ENCODE measurements at places on chromosomes 12 and 14.

- DNase-seq: peak; percentile 39
Observed at GRCh38 chr12:66352197-66352596, 49.9 kb downstream of the HELB start.

DNA sequence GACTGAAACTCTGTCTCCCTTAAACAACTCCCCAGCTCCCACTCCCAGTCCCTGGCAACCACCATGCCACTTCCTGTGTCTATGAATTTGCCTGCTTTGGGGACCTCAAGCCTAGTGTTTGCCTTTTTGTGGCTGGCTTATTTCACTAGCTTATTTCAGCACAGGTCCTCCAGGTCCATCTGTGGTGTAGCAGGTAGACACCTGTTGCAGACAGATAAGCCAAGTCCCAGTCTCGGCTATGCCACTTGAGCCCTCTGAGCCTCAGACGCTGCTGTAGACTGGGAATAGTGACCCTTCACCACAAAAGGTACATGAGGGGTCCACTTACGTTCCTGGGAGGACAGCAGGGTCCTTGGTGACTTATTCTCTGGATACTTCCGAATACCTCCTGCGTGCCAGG lies 24.4 kb upstream of the KLC1 start:
- no peak for DNase-seq

DNA sequence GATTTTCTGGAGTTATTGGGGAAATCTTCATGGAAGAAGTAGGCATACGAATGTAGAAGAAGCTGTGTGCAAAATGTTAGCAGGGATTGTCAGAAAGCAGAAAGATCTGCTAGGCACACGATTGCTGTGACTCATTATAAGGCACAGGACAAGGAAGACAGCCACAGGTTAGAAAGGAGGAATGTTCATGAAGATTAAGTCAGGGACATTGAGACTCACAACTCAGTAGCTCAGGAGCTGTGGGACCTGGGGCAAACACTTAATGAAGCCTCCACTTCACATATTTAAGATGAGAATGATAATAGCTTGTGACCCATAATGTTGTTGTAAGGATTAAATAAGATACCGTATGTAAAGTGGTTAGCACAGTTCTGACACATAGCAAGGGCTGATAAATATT lies 26.6 kb upstream of the RTRAF start:
- no peak for DNase-seq

GRCh38 chr14:55578511-55578910 lies 1.5 kb upstream of the KTN1 start:
- no peak for DNase-seq

DNA sequence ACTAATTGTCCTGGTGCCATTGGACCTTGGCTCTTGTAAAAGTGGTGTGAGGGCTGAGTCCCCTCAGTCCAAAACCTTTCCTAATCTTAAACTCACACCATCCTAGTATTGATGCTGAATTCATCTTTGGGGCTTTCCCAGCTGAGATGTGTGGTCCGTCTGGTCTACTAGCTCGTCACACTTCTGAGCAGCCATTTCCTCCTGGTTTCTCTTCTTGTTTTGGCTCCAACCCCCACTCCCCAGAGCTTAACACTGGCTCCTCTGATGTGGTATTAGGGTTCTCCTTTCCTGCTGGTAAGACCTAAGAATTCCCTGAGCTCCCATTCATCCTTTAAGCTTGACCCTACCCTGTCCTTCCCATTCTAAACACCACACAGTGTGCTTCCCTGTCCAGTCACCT lies 900.6 kb downstream of the VRK1 start:
- DNase-seq: peak; percentile 52

Data from activated naive CD4-positive, alpha-beta T cell treated with anti-CD3 and anti-CD28 coated beads, Interleukin-2, amount 10 ng/mL, durations not matched to agents 7 days and 5 days (primary cell).